ENCODE measurements at places on chromosomes 11 and 22.

DNA sequence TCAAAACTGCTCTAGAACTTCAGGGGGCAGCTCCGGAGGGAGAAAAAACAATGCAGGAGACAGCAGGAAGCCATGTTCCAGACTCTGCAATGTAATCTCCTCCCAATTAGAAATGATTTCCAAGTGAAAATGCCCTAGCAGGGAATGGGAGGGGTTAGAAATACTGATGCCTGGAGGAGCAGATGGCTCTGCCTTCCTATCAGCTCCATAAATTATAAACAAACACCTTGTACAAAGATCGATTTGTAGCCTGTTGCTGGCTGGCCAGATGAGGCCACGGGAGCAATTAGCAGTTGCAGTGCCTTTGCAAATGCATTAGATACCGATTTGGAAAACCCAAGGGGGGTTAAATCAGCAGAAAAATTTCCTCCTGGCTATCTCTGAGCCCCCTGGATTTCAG is 46.6 kb upstream of the CHRM4 start:
- no peak for DNase-seq

GRCh38 chr11:108501396-108501795 is 3.2 kb upstream of the POGLUT3 start:
- DNase-seq, result no peak

DNA sequence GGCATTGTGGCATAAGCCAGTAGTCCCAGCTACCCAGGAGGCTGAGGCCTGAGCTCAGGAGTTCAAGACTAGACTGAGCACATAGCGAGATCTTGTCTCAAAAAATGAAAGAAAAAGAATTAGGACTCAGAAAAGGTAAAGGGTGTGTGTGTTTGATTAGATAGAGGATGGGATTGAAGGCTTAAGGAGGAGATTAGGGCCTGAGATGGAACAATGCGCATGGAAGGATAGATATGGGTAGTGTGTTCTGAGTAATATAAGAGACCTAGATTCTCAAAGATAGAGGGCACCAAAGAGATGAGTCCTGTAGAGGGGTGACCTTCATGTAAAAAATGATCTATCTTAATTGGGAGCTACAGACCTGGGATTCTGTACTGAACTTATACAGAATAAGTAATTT is 17.3 kb upstream of the RAB30 start:
- no peak for DNase-seq

DNA sequence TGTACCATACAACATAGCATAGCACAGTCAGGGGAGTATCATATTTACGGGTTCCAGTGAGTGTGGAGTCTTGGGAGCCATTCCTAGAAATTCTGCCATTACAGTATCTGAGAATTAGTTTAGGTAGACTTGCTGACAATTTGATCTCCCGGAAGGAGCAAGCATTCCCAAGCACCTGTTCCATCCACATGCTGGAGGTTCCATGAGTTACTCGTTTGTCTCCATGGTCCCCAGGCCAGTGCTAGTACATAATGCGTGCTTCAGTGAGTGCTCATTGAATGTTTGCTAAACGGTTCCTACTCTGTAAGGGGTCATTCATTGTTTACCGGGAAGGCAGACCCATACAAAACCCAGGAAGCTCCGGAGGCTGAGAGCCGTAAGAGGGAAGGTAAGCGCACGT is 27.4 kb upstream of the MYOD1 start:
- no peak for DNase-seq

DNA sequence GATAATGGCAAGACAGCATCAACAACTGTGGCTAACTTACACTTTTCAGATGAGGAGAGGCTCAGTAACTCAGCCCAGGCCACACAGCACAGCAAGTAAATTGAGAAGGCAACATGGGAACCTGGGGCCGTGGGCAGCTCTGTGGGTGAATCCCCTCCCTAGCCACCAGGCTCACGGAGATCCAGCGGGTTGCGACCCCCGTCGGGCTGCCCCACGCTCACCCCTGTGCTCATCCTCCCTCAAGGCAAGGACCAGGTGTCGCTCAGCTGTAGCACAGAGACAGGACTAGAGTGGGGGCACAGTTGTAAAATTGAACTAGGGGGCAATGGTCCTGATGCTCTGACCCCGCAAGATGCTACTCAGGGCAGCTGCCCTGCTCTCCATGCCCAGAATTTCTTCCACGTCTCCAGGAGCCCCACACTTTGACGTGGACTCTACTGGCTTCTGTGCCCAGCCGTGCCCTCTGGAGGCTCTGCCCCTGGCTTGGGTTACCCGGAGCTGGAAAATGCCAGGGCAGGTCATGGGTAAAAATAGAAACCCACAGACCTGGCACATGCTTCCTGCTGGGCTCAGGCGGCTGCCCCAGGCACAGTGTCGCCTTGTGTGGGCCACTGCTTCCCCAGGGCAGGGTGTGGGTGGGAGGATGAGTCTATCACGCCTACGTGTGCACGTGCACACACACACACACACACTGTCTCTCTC is 9.0 kb downstream of the TUBA8 start:
- DNase-seq, result no peak

GRCh38 chr11:47536915-47537314 is 16.0 kb downstream of the CELF1 start:
- DNase-seq, result no peak

GRCh38 chr22:11627436-11627797 is 3900.6 kb upstream of the OR11H1 start:
- DNase-seq, result no peak

- no peak for DNase-seq
Measured at GRCh38 chr22:31800065-31800464, 46.2 kb downstream of the DEPDC5 start.

- DNase-seq, result peak; percentile 56
Measured at GRCh38 chr22:32206774-32207758, 2.2 kb upstream of the RFPL2 start.

GRCh38 chr11:65988791-65989592 is 13.0 kb downstream of the EIF1AD start:
- DNase-seq, result peak; percentile 93

DNA sequence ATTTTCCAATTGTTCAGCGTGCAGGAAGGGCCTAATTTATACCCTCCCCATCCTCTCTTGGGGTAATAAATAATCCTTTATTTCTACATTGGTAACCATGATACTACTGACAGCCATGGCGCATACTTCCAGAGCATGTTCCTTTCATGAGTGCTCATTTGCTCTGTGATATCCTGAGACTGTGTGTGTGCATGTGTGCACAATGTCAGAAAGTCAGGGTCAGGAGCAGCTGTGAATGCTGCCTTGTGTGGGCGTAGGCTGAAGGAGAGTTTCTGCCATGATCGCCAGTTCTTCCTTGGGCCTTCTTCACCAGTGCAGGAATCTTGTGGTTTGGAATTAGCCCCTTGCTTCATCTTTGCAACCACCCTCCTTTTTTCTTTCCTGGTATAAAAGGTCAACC is 10.2 kb downstream of the TUBA8 start:
- DNase-seq, result no peak

DNA sequence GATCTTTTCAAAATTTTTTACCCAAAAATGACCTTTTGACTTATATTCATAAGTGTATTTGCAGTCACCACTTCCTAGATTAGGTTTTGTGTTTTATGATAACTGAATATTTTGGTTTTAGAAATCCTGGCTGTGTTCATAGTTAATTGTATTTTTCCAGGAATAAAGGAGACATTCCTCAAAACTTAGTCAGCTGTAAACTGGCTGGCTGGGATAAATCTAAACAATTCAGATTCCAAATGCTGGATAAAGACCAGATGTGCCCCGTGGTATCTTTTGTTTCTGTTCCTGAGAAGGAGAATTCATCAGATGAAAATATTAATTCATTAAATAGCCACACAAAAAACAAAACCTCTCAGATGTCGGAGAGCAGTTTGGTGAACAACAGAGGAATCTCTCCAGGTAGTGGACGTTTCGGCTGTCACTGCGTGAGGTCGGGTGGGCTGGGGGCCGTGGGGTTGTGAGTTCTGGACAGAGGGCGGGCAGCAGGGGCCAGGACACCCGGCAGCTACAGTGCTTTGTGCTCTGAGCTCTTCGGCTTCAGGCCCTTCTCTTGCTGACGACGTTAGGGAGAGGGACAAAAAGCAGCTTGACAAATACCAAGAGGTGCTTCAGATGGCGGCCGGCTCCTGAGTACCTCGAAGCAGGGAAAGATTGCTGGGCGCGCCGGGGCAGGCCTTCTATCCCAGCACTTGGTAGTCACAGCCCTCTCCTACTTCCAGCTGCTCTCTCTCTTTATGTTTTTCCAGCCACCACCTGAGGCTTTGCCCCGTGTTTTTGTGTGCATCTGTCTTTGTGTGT is 24.6 kb downstream of the MOV10L1 start:
- DNase-seq, result no peak
